ENCODE measurements at places on chromosomes 7 and 10. TPM values are rescaled to one million over a fixed set of nuclear protein-coding genes. Genes with fewer than 3 reads are reported as not detected.

Gene PLAU
- 1.1 TPM for total RNA-seq

Gene AKR1C2
- not detected for total RNA-seq

Gene TPST1
- 0.71 TPM for total RNA-seq

Gene GSDME
- 3.8 TPM for total RNA-seq

Gene HACD1
- 0.27 TPM for total RNA-seq

Gene SVOPL
- total RNA-seq, result not detected

Gene OR2A5
- not detected for total RNA-seq

Gene RASA4B
- total RNA-seq, result 16.1 TPM

Gene INHBA
- 0.54 TPM for total RNA-seq

Gene SLC18A3
- not detected for total RNA-seq

Gene ASIC3
- total RNA-seq, result 4.5 TPM

Gene NUDT13
- 0.42 TPM for total RNA-seq

Gene PNLIPRP3
- total RNA-seq, result not detected

Gene CPN1
- not detected for total RNA-seq

Gene MKX
- total RNA-seq, result 0.17 TPM

Gene CAMK2B
- total RNA-seq, result 0.27 TPM

Gene DKK1
- total RNA-seq, result not detected

Gene OPN1SW
- not detected for total RNA-seq

Gene PALD1
- total RNA-seq, result 0.07 TPM

Gene CCDC3
- 0.15 TPM for total RNA-seq

Gene SPDYE8
- total RNA-seq, result not detected

Gene GRM3
- total RNA-seq, result not detected

Gene OR6V1
- total RNA-seq, result not detected

Gene ASAH2B
- total RNA-seq, result 2.2 TPM

Gene ING3
- total RNA-seq, result 28.1 TPM

Gene PDE1C
- not detected for total RNA-seq
